ENCODE measurements at places on chromosomes 12 and 14.
A peak's percentile ranks its signal among the peaks of the same experiment; 100 is the strongest.

- no peak for DNase-seq
Observed at GRCh38 chr12:2383325-2384028, 330.7 kb downstream of the CACNA1C start.

DNA sequence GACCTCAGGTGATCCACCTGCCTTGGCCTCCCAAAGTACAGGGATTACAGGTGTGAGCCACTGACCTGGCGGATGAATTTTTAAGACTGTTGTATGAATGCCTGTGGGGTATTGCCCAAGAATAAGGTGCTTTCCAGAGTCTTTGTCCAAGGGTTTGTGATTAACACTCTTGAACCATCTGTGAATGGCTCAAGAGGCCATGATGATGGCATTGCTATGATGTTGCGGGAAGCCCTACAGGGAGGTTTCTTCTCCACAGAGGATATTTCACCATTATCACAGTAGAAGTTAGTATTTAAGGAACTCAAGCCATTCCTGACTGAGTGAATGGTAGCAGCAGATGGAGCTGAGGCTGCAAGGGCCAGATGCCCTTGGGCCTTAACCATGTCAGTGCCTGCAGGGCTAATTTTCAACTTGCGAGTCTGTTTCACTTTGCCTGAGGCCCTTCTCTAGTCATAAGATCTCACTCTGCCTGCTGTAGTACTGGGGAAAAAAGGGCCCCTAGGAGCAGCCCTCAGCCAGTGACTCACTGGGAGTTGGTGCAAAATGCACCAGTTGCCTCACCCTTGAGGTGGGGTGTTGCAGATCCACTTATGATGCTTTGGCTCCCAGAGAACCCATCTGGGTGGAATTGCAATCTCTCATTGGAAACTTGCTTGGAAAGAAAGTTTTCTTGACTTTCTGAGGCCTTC, 108.6 kb upstream of the FLRT2 start:
- peak; percentile 52 for DNase-seq

DNA sequence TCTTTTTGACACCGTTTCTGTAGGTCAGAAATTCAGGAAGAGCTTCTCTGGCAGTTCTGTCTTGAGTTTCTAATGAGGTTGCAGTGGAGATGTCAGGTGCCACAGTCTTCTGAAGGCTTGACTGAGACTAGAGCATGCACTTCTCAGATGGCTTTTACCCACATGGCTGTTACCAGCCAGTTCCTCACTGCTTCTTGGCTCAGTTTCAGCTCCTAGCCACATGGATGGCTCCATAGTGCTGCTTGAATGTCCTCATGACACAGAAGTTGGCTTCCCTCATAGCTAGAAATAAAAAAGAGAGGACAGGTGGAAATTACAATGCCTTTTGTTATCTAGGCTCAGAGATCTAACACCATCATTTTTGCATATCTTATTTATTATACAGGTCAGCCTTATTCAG, 38.1 kb upstream of the SLC2A13 start:
- peak; percentile 30 for DNase-seq

DNA sequence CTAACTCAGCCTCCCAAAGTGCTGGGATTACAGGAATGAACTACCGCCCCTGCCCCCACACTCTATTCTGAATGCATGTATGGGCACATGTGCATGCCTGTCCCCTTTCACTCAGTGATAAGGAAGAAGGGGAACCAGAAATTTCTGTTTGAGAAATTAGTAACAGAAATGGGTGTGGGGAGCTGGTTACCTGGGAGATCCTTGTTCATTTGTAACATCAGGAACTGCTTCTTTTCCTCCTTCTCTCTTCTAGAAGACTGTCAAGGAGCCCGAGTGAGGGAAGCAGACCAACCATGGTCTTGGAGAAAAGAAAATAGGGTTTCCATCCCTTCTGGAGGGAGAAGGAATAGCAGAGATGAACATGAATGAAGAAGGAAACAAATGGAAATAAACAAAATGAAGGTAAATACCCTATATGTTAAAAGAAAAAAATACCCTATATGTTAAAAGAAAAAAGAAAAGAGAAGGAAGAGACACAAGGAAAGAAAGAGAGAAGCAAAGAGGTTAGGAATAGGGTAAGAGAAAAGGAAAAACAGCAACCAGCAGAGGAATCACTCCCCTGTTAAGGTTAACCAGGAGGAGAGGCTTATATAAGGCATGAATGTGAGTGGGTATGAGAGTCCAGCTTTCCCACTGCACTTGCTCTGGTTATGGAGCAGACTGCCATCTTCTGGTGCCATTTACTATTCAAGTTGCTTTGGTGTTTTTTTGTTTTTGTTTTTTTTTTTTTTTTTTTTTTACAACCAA, 3.3 kb downstream of the PPP1R3E start:
- peak; percentile 57 for DNase-seq

Measured in suppressor macrophage treated with lipopolysaccharide for 4 hours (primary cell).